ENCODE measurements at places on chromosomes 6 and 20.
A peak's percentile ranks its signal among the peaks of the same experiment; 100 is the strongest.

DNA sequence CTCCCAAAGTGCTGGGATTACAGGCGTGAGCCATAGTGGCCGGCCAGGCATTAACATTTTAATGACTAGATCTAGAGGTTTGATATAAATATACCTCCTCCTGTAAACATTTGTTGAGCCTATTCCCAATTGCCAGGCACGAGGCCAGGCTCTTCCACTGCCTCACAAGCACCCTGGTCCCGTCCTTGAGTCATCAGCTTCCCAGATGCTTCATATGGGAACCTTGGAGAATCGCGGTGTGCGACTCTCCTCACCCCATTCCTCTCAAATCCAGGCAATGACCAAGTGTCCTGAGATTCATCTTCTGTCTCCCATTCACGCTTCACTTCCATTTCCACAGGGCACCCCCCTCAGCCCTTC lies 35.9 kb upstream of the PIM1 start:
- peak; percentile 96 for DNase-seq

DNA sequence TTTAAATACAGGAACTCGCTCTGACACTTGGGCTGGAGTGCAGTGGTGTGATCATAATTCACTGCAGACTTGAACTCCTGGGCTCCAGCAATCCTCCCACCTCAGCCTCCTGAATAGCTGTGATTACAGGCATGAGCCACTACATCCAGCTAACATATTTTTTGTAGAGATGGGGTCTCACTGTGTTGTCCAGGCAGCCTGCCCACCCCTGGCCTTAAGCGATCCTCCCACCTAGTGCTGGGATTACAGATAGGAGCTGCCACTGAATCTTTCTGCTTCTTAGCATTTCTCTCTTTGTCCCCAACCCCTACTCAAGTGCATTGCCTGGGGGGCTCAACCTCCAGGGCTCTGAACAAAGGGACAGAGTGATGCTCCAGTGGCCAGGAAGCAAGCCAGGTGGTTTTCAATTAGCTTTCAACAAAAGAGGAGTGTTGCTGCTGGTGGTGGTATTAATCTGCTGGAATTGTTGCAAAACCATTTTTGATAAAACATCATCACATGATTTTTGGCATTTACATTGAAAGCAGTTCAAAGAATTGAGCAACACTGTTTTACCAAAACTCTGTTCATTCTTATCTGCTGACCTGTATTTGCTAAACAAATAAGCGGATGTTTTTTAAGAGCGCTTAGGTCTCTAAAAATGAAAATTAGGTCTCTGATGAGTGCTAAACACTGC lies 40.4 kb upstream of the BPIFA2 start:
- no peak for DNase-seq

- peak; percentile 77 for DNase-seq
These were observed 115.9 kb downstream of the FYN start for GRCh38 chr6:111757342-111757741.

DNA sequence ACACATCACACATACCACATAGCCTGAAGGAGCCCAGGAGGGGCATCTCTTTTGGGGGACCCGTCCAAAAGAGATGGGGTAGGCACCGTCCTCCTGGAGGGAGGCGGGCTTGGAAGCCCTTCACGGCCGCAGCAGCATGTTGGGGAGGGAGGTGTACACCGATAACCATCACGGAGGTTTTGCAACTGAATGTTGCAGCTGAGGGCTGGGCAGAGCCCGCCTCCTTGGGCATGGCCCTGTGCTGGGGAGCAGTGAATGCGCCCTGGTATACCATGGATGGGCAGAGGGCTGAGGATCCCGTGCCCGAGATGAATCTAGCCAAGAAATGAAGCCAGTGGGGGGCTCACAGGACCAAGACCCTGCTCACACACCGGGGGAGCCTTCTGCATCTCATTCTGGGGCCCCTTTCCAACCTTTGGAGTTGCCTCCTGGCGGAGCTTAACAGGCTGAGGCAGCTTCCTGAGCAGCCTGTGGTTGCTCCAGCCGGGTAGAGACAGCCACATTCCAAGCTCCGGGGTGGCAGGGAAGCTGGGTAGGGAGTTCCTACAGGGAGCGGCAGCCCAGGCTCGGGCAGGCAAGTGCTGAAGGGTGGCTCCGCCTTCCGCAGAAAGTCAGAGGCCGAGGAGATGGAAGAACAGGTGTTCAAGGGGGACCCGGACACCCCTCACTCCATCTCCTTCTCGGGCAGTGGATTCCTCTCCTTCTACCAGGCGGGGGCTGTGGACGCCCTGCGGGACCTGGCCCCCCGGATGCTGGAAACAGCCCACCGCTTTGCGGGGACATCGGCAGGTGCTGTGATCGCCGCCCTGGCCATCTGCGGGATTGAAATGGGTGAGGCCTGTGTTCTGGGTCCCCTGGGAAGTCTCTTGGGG lies at the start of gene PNPLA1:
TSS of gene PNPLA1 (plus strand) at position 227 of the 872 bp plus-strand sequence. CDS start at position 627, 400 bp downstream.
- DNase-seq: no peak

DNA sequence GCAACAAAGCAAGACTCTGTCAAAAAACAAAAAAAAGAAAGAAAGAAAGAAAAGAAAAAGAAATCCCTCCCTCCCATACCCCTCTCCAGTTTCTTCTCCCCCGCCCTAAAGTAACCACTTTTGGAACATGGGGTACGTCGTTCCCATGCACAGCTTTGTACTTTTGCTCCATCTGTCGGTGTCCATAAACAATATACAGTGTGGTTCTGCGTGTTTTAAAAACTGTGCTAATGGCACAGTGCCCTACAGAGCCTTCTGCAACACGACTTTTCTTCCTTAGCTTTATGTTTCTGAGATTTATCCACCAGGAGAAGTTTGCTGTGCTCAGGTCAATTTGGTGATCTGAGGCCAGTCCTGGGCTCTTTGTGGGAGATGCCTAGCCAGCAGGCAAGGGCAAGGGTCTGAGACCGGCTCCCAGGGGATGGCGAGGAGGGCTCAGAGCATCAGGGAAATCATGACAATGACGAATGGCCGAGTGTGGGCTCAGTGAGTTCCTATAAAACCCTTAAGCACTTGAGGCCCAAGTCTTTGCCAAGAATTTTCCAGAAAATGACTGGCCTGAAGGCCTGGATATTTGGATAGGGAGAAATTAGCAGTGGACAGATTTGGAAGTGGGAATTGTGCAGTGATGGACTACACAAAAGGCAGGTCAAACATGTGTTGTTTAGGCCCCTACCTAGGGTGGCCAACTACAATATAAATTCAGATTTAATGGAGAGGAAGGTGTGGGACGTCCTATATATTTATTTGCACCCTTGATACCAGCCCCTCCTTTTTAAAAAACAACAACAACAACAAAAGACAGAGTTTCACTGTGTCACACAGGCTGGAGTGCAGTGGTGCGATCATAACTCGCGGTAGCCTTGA lies 1.9 kb upstream of the BCAS4 start:
- no peak for DNase-seq

DNA sequence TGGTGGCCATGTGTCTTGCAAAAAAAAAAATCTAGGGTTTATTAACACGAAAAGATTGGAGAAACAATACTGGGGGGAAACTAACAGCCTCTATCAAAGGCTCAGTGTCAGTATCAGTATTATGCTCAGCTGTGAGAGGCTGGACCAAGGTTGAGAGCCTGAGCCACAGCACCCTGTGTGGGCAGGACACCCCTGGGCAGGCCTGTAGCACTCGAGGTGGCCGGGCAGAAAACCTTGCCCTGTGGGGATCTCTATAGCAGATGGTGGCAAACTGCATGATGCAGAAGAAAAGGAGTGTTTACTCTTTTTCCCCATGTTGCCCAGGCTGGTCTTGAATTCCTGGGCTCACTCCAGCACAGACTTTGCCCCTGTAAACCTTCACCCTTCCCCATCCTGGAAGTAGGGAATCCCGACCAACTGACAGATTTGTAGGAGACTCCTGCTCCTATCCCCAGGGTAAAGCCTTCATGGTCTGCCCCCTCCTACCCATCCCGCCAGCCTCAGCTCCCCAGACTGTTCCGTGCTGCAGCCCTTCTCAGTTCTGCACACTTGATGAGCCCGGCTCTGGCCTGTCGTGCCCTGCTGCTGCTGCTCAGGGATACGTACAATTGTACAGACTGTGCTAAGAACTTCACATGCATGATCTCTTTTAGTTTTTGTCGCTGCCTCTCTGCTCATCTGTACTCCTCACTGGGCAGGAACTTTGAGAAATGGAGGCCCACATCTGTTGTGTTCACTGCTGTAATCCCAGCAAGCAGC lies 8.0 kb upstream of the KIFC1 start:
- no peak for DNase-seq

DNA sequence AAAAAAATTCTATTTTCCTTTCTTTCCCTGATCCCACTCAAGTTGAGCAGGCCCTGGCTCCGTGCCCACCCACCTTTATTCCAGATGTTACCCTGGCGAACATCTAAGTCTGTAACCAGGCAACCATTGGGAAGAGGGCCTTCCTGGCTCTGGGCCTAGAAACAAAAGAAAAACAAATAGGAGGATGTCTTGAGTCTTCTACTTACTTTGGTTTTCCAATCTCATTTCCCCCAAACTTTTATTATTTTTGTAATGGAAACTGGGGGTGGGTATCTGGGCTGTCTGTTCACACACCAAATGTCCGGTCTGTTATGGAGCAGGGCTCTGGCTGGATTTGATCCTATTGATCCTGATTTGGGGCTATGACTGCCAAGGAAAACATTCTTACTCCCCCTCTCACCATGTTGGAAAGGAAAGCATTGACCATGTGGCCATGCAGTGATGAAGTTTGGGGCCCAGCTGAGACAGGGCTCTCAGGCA lies 744.1 kb downstream of the DHX35 start:
- DNase-seq: no peak

- DNase-seq: no peak
These were observed 36.7 kb downstream of the FGD2 start for GRCh38 chr6:37042150-37042549.

DNA sequence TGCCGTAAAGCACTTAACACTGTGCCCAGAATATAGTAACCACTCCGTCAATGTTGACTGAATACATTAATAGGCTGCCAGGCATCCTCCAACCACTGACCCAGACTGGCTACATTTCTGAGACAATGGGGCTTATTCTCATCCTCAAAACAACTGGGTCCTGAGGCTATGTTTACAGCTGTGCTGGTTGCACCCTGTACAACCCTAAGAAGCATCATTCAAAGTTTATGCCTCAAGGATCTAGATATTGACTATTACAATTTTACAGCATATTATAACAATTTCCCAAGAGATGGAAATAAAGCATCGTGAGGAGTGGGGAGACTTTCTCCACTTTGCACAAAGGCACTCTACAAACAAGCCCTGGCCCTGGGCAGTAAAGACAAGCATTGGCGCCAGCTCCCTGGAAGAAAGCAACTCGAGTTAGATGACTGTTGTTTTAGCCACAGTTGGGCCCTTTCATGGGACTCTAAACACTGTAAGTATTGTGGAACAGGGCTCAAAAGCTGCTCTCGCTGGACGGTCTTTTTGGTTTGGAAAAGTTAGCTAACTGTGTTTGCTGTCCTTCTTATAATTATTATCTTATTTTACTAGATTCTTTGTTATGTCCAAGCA lies 30.2 kb downstream of the MYLIP start:
- no peak for DNase-seq

DNA sequence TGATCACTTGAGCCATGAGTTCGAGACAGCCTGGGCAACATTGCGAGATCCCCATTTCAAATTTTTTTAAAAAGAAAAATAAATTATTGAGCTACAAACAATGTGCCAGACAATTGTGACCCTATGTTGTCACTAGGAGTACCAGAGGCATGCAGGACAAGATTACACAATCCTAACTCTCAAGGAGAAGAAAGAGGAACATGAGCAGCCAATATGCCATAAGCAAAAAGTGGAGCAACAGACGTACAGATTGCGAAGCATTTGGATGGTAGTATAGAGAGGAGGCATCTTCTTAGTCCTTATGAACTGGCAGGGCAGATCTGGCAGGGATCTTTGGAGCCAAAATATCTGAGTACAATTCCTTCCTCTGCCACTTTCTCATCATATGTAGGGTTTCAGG lies 156.4 kb downstream of the OR2B2 start:
- no peak for DNase-seq

GRCh38 chr6:130204322-130204721 lies 18.4 kb downstream of the SAMD3 start:
- no peak for DNase-seq

DNA sequence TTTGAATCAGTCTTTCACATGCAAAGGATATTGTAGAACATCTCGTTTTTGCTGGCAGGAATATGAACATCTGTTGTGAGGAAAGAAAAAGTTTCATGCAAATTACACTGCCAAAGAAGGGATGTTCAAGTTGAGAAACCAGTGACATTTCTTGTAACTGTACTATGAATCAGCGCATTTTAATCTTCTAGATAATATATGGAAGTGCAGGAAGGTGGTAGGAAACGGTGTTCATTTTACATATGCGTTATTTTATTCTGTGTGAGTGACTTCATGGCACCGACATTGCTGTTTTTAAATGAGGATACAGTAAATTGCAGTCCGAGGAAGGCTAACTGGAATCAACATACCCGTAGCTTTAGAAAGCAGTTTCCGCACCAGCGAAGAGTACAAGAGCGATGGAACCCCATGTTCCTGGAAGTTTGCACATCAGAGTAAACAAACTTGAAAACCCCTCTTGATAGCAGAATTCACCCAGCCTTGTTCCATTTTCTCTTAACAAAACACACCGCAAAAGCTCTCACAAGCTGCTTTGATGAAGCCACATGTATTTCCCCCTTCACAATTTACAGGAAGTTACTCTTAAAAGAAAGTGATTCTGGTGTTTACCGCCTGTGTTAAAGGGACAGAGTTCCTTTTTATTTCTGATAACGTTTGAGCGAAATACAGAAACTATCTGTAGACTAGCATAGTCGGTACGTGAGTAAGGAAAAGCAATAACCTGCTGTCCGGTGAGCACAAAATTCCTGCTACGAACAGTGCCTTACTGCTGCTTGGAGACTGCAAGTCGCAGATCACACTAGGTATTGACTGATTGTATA lies 11.5 kb downstream of the PRDM1 start:
- DNase-seq: peak; percentile 27

All from fibroblast of skin of back (primary cell).